ENCODE measurements at places on chromosomes 3 and 15.

DNA sequence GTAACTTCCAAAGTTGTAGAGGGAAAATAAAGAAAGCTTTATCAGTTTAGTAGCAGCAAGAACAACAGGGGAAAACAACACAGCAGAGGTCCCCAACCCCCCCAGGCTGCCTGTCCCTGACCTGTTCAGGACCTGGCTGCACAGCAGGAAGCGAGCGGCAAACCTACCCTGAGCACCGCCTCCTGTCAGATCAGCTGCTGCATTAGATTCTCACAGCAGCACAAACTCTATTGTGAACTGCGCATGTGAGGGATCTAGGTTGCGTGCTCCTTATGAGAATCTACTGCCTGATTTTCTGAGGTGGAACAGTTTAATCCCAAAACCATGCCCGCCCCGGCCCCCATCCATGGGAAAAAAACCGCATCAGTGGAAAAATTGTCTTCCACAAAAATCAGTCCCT is 40.3 kb downstream of the USP50 start:
- DNase-seq: no peak

- no peak for DNase-seq
Observed at GRCh38 chr3:11914651-11915050, 68.0 kb upstream of the TAMM41 start.

DNA sequence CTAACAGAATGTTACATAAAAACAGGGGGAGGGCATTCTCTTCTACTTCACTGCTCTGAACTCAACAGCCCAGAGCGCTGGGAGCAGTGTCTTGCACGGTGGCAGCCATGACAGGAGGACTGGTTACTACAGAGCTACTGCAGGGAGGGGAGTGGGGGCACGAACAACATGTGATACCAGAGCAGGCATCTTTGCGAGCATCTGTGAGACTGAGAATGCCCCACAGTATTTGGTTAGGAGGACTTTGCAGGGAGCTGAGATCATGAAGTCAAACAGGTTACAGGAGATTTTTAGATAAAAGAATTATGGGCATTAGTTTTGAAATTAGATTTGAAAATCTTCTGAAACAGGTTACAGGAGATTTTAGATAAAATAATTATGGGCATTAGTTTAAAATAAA is 58.8 kb upstream of the GOLGA8B start:
- no peak for DNase-seq

- no peak for DNase-seq
Observed at GRCh38 chr3:4458961-4459360, 8.1 kb downstream of the SUMF1 start.

DNA sequence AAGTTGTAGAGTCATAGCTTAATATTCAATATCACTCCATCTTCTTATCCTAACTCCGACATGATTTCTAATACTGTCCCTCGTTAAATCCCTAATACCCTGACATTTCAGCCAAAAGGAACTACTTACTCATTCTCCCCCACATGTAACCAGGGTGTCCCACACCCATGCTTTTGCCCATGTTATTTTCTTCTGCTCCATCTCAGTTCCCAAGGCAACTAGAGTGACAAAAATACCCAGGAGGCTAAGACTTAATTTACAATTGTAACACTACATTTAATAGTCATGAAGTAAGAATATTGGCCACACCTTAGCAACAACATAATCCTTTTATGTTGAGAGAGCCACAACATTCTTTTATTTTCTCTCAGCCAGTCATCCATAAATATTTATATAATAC is 248.5 kb upstream of the TGFBR2 start:
- no peak for DNase-seq

GRCh38 chr15:100682468-100682867 is 80.1 kb downstream of the ASB7 start:
- DNase-seq: no peak

GRCh38 chr3:72031581-72031980 is 246.6 kb upstream of the PROK2 start:
- DNase-seq: no peak

DNA sequence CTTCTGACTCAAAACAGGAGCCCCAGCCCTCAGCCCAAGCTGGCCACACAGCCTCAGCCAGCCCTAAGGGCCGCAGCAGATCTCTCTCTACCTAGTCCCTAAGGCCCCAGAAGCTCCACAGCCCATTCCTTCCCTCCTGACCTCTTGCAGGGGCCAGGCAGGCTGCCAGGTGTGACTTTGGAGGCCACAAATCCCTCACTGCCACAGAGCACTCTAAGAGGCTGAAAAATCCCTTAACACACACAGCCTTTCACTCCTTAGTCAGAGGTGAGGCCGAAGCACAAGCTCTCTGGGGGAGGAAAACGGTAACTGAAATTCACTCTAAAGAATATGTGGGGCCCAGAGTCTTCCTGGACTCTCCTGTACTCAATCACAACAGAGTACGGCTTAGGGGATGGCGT is 23.3 kb downstream of the LRRC2 start:
- DNase-seq: no peak

Data from activated CD8-positive, alpha-beta memory T cell treated with anti-CD3 and anti-CD28 coated beads for 1 hour (primary cell).